Stimulated activated CD8-positive, alpha-beta memory T cell treated with anti-CD3 and anti-CD28 coated beads, Interleukin-15, amount 100 ng/mL, for 4 hours (primary cell): ENCODE measurements at places on chromosomes 7 and 10.

DNA sequence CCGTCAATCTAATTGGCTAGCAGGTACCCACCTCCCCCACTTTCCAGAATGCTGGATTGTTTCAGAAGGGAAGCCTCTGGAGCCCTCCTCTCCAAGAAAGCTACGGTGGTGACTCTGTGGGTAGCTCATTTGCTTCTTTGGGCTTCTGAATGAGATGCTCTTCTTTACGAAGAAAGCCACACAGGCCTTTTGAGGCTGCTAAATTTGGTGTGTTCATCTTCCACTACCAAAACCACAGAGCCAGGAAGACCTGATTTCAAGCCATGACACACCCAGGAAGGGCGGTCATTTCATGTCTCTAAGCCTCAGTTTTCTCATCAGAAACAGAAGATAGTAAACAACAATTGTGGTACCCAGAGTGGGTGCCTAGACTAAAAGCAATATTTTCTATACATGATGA lies 901.2 kb downstream of the KCNMA1 start:
- DNase-seq = no peak

DNA sequence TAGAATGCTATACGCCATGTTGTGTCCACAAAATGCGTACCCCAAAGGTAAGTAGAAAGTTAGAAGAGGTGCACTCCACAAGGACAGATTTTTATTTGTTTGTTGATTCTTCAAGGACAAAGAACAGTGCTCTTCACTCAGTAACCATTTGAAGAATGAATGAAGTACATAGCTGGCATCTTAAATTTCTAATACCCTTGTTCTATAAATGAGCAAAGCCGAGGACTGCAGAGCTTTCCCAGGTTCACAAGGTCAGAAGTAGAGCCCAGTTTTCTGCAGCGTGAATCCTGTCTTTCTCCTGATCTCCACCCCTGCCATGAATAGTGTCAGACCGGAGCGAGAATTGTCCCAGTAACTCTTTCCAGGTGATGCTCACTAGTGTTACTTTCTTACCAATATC lies 9.5 kb downstream of the HECW1 start:
- no peak for DNase-seq

GRCh38 chr10:29737074-29737593 lies 102.4 kb upstream of the SVIL start:
- DNase-seq = no peak

DNA sequence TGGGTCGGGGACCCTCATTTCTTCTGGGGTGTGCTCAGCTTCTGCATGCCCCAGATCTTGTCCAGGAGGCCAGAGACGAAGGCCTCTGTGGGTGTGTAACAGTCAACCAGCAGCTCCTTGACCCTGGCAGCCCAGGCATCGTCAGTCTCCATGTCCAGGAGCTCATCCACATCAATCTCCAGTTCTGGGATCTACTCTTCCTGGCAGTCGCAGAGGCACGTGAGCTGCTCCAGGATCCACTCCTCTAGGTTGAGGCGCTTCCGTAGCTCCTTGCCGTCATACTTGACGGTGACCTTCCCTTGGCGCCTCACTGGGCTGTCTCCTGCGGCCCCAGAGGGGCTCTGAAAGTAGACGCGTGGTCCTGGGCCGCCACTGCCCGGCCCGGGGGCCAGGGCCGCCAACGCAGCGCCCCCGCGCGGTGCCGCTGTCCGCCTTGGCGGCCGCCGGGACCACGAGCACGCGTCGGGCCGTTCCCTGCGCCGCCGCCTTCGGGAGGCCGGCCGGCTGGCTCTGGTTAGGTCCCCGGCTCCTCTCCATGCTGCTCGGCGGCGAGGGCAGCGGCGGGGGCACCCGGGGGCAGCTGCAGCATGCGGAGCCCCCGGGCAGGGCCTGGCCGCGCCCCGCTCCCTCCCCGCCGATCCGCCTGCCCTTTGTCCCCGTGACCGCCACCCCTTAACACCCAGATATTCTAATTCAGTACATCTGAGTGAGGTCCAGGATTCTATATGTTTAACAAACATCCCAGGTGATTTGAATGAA lies 170.5 kb downstream of the SEPTIN7 start:
- no peak for DNase-seq

DNA sequence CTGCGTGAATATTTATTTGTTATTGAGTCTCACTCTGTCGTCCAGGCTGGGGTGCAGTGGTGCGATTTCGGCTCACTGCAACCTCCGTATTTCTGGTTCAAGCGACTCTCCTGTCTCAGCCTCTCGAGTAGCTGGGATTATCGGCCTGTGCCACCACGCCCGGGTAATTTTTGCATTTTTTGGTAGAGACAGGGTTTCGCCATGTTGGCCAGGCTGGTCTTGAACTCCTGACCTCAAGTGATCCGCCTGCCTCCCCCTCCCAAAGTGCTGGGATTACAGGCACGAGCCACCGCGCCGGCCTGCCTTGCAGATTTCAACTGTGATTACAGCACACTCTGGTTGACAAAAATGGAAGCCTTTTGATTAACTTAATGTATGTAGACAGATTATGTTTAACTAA lies 730.0 kb upstream of the VSTM2A start:
- no peak for DNase-seq

DNA sequence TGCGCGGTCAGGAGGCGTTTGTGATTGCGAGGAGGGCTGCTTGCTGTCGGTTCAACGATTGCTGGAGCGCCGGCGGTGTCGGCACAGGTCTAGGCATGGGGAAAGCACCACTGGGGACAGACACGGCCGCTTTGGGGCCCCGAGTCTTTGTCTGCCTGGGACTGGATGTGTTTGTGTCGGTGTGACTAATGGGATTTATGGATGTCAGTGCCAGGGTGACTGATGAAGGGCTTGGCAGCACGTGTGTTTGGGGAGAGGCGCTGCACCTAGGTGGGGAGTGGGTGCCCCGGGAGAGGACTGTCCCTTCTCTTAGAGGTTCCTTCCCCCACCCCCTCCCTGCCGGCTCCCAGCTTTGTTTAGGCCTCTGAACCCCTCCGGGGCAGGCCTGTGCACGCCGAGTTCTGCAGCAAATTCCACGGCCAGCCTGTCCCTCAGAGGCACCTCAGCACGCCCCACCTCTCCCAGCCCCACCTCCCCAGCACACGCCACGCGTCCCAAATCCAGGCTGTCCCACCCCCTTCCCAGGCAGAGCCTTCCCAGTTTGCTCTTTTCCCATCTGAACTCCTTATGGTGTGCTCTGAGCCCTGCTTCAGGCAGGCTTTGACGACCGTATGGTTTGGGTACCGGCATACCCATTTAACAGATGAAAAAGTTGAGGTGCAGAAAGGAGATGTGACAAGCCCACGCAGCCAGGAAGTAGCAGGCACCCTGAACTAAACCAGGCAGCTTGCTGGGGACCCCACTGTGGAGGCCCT lies 6.4 kb upstream of the TNRC18 start:
- no peak for DNase-seq

DNA sequence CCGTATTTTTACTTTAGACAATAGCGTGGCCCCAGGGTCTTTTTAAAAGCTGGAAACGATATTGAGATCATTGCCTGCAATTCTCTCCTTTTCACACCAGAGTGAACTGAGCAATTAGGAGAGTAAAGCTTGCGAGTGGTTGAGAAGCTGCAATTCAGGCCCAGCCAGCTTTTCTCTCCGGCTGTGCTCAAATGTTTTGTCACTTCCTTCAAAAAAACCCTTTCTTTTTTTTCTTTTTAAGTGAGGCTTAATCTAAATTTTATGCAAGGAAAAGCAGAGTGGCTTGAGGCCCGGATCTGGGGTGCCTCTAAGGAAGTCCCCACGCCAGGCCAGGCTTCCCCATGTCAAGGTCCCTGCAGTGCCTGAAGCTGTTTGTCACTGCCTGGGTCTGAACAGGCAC lies 433.9 kb downstream of the GLRX3 start:
- no peak for DNase-seq

DNA sequence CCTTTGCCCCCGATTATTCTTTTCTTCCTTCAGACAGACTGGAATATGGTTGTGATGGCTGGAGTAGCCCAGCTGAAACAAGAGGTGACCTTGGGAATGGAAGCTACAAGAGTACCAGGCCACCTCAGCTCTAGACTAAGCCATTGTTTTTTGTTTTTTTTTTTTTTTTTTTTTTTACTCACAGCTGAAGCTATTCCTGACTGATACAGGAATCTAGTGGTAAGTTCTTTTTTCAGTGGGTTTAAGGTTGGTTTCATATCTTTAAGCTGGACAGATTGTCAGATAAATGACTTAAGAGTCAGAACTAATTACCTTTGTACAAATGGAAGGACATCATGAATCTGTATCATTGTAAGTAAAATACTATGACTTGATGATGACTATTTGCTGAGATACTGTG lies 30.2 kb upstream of the PTPN12 start:
- DNase-seq = no peak

DNA sequence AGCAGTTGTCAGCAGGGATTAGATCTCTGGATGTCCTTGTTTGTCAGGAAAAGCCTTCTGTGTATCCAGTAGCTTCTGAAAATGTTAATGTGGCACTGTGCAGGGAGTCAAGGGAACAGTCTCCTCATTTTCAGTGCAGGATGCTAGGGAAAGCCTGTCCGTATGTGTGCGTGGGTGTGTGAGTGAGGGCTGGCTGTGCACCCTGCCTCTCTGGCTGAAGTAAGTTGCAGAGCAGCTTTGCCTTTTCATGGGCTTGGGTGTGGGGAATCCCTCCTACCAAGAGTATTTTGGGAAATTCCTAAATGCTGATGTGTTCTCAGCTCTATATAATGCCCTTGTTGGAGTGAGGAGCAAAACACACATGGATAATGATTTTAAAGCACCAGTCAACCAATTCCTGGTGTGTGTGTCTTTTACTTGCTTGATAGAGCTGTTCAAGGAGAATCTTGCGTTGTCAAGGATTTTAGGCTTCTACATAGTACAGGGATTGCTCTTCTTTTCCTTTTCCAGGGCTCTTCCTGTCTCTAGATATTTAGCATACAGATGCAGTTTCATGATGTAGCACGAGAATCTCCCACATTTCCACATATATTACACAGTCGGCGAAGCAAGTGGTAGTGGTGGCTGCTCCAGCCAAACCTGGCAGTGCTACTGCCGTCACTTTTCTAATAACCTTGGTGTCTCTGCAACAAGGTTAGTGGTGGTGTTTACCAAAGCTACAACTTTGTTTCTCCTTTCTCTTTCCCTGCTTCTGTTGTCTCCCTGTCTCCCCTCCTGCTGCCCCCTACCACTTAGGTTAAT lies 92.8 kb downstream of the MCU start:
- no peak for DNase-seq

GRCh38 chr10:119342335-119342734 lies 135.0 kb downstream of the GRK5 start:
- DNase-seq = no peak

GRCh38 chr10:111885919-111886318 lies 297.6 kb downstream of the GPAM start:
- no peak for DNase-seq

- DNase-seq = no peak
These were observed 117.6 kb upstream of the DPP6 start for GRCh38 chr7:153934629-153935028.

- DNase-seq = no peak
These were observed 160.4 kb upstream of the AGR3 start for GRCh38 chr7:17042211-17042610.

GRCh38 chr10:114256822-114257221 lies 17.8 kb downstream of the VWA2 start:
- DNase-seq = no peak

- DNase-seq = no peak
These were observed 12.0 kb upstream of the RHOBTB1 start for GRCh38 chr10:60955957-60956425.

- DNase-seq = no peak
These were observed 6.6 kb upstream of the PDLIM1 start for GRCh38 chr10:95297402-95297801.

DNA sequence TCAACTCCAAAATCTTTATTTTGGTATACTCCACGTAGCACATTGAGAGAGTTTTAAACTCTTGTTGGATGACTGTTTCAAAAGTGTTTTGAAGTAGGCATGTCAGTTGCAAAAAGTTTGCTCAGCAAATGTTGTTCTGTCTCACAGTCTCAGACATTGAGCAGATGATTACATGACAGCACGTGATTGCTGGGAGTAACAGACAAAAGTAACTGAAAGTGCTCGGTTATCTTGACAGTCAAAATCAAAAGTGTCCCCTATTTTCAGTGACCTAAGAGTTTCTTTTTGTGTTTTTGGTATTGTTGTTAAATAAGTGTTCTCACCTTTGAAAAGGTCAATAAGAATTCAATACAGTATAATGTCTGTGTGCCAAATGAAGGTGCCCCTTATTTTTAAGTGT lies 84.3 kb downstream of the CFTR start:
- DNase-seq = no peak

- no peak for DNase-seq
These were observed 411 bp downstream of the BCCIP start for GRCh38 chr10:125823663-125824251.

- no peak for DNase-seq
These were observed 186.7 kb downstream of the SLC25A13 start for GRCh38 chr7:96135241-96135640.

DNA sequence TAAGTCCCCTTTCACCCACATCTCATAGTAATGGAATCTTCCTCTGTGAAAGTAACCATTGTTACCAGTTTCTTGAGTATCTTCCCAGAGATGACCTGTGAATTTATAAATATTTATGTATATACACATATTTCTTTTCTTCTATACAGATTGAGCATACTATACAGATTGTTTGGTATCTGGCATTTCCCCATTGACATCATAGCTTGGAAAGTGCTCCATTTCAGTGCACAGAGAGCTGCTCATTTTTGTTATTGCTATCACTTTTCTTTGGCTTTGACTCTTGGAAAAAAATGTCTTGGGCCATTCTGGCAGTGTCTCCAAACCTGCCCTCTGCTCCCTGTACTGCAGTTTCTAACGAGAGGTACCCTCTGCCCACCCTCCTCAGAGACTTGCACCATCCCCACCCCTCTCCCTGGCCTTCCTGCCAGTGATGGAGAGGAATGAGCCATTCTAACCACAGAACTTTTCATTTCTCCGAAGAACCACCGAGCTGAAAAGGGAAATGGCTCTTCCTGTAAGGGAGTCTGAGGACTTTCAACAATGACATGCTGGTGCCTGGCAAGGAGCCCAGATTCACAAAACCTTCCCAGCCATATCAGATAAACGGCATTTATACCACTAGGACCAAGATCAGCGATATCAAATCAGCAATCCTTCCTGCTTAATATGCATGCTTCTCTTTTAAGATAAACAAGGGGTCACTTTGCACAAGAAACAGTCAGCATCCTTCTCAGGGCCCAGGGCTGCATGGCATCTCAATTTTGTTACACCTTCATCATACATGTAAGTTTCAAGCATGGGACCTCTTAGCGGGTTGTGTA lies 19.7 kb upstream of the CCSER2 start:
- no peak for DNase-seq

- DNase-seq = no peak
These were observed 28.7 kb downstream of the DGKI start for GRCh38 chr7:137818036-137818435.
